ENCODE measurements at places on chromosomes 7 and 10.

DNA sequence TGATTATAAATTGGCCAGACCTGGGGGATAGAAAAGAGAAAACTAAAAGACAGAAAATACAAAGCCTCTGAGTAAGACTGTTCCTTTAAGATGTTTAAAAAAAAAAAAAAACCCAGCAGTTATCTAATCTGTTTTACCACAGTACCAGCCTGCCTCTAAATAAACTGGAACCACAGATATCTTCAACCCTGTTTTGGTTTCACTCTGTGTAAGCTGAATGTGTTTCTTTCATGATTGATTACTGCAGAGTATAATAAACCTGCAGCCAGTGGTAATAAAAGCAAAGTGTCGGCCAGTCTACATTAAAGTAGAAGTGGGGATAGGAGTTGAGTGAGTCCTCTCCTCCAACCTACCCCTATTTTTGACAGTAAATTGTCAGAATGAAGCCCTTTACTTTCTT, 40.6 kb downstream of the MGAM2 start:
- DNase-seq: peak; percentile 73

GRCh38 chr7:79912213-79912633, 222.4 kb upstream of the GNAI1 start:
- DNase-seq: no peak

DNA sequence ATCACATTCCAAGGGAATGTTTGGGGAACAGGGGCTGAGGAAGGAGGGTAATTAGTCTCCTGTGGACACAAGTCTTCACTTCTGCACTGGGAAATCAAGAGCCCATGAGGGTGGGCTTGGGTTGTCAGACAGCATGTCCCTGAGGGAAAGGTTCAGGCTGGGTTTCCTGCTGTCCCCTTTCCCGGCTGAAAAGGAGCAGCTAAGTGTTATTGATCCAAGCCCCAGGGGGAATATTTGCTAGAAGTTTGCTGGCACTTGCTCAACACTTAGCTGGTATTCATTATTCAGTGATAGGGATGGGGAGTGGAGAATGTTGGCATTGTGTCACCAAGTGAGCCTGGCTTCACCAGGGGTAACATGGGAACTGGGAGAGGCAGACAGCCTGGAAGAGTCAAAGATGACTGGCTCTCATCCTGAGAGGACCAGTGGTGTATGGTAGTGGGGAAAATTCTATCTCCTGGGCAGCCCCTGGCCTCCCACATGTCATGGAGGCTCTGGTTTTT, 344.4 kb upstream of the PODXL start:
- DNase-seq: no peak

- no peak for DNase-seq
Measured at GRCh38 chr10:116888380-116889055, 39.2 kb downstream of the ENO4 start.

GRCh38 chr7:71727347-71727746, 595.4 kb downstream of the GALNT17 start:
- DNase-seq: no peak

Measured in T-helper 2 cell (primary cell).